Pons (tissue), 1 donor: ENCODE measurements at places on chromosomes 16 and 17.
A peak's percentile ranks its signal among the peaks of the same experiment; 100 is the strongest.

DNA sequence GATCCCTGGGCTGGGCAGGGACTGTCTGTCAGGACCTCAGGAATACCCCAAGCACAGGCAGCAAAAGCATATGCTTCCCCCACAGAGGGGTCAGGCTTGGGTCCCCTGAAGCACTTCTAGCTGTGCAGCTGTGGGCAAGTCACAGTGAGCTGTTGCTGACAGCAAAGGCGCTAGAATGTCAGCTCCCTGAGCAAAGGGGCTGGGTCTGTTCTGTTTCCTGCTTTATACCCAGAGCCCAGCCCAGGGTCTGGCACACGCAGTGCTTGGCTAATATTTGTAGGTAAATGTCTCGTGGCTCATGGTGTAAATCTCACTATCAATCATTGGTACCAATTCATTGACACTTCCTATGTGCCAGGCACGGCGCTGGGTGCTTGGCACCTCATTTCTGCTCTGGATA lies 16.6 kb upstream of the MPRIP start:
- no peak for DNase-seq

DNA sequence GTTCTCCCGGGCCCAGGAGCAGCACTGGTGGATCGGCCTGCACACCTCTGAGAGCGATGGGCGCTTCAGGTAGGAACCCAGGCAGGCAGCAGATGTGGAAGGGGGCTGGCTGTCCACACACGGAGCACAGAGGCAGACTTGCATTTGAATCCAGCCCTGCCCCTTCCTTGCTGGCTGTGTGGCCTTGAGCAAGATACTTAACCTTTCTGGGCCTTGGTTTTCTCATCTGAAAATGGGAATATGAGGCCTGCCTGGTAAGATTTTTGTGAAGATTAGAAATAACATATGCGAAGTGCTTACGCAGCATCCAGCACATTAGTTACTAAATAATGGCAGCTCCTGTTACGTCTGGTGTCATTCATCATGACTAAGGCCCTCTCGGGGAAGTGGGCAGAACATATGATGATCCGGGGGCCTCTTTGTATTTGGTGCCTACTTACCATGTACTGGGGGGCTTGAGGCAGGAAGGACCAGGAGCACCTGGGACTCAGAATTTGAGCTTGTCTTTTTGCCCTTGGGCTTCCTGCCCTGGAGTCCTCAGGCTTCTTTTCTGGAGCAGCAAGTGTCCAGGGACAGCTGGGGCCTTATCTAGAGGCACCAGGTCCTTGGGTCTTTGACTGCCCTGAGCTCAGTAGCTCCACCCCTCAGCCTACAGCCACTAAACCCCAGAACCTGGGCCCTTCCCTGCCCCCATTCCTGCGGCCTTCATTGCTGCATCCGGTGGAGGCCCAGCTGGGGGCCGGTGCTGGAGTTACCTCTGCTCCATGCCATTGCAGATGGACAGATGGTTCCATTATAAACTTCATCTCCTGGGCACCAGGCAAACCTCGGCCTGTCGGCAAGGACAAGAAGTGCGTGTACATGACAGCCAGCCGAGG lies 53.8 kb downstream of the MRC2 start:
- no peak for DNase-seq

- DNase-seq, result no peak
These were observed 11.0 kb upstream of the SLC25A19 start for GRCh38 chr17:75300280-75300679.

GRCh38 chr17:8116776-8117175 lies 1.5 kb downstream of the ALOXE3 start:
- DNase-seq, result no peak

- DNase-seq, result no peak
These were observed 62.2 kb downstream of the SRCIN1 start for GRCh38 chr17:38543403-38544174.

DNA sequence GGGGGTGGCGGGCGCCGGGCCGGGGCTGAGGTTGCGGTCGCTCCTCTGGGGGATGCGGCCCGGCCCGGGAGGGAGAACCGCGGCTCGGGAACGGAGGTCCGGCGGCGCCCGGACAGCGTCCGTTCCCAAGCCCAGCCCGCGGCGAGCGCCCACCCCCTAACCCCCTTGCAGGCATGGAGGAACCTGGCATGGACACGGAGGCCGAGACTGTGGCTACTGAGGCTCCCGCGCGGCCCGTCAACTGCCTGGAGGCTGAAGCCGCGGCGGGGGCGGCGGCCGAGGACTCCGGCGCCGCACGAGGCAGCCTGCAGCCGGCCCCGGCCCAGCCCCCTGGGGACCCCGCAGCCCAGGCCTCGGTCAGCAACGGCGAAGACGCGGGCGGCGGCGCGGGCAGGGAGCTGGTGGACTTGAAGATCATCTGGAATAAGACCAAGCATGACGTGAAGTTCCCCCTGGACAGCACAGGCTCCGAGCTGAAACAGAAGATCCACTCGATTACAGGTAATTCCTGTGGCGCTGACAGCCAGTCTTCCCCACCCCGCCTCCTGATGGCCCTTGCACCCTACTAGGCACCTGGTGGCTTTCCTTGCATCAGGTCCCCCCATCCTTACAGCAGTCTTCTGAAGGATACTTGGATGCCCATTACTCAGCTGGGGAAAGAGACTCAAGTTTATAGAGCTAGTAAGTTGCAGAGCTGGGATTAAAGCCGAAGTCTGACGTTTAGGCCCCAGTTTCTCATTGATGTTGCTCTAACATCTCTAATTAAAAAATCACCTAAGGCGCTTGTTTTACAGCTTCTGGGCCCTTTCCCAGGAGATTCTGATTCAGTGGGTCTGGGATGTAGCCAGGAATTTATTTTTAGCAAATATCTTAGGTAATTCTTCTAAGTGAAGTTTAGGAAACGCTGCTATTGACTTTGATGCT lies 514 bp downstream of the UBFD1 start:
- peak; percentile 14 for DNase-seq

DNA sequence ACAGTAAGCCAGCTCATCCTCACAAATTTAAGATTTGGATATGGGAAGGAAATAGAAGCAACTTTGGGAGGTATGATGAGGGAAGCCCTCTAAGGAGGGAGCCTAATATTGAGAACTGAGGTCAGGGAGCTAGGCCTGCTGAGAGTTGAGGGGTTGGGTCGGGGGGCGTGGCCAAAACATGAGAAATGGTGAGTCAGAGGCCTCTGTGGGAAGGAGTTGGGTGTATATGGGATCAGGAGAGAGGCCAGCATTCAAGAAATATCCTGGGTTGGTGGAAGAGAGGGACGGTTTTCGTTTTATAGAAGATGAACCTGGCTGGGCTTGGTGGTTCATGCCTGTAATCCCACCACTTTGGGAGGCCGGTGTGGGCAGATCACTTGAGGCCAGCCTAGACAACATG lies 48.4 kb downstream of the CLEC16A start:
- DNase-seq, result no peak

GRCh38 chr17:73949903-73950592 lies 253.4 kb upstream of the RPL38 start:
- peak; percentile 22 for DNase-seq

- no peak for DNase-seq
These were observed 3.1 kb downstream of the GAA start for GRCh38 chr17:80104321-80104955.

DNA sequence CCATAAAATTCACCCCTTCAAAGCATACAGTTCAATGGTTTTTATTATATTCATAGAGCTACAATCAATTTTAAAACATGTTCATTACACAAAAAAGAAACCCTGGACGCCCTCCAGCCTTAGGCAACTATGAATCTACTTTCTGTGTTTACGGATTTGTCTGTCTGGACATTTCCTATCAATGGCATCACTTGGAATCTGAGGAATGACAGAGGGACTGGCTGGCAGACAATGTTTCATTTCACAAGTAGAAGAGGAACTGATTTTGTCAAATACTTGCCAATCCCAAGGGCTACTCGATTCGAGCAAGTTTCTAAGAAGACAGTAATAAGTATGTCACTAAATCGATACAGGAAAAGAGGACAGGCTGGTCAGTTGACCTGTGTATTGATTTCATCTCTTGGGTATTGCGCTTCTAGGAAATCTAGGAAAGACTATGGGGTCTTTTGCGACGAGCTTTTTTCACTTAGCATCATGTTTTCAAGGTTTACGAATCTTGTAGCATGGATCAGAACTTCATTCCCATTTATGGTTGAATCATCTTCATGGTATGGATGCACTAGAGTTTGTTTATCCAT lies 56.6 kb downstream of the RGS9 start:
- no peak for DNase-seq

- DNase-seq, result no peak
These were observed 107.9 kb upstream of the ZNF469 start for GRCh38 chr16:88274847-88275246.

- DNase-seq, result peak; percentile 66
These were observed 818 bp downstream of the DNAJC7 start for GRCh38 chr17:42016411-42016831.

- no peak for DNase-seq
These were observed 117.5 kb downstream of the NOG start for GRCh38 chr17:56710986-56711385.

- DNase-seq, result peak; percentile 47
These were observed 913 bp downstream of the SLC13A5 start for GRCh38 chr17:6712058-6712853.

GRCh38 chr16:82280867-82281266 lies 110.8 kb upstream of the MPHOSPH6 start:
- DNase-seq, result no peak

- no peak for DNase-seq
These were observed 110.3 kb downstream of the C17orf67 start for GRCh38 chr17:56723421-56723820.

DNA sequence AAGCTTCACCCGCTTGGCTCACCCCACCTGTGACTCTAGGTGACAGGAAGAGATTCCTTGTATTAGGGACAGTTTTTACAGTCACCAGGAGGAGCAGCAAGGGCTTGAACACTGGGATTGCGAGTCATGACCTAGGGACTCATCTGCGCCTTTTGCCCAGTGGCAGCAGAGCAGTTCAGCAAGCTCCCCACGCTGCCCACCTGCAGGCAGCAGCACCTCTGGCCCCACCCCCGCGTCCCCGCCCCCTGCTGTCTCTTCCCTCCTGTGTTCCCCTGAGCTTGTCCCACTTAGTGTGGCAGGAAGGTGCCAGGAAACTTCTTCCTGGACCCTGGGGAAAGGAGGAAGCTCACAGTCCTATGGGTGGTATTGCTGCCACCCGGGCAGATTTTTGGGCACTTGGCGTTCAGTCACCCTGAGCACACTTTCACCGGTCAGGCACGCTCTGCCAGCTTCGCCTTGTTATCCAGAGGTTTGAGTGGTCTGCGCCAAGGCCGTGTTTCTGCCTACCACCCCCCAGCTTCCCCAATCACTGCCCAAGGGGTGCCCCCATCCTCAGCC lies 8.7 kb downstream of the MMP15 start:
- DNase-seq, result no peak

GRCh38 chr17:68865584-68865983 lies 89.6 kb downstream of the ABCA8 start:
- no peak for DNase-seq

DNA sequence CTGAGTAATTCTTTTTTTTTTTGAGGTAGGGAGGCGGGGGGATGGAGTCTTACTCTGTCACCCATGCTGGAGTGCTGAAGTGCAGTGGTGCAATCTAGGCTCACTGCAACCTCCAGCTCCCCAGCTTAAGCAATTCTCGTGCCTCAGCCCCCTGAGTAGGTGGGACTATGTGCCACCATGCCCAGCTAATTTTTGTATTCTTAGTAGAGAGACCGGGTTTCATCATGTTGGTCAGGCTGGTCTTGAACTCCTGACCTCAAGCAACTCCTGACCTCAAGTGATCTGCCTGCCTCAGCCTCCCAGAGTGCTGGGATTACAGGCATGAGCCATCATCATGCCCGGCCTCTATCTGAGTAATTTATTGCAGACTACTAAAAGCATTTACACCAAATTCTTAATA lies 19.4 kb downstream of the KPNB1 start:
- no peak for DNase-seq

DNA sequence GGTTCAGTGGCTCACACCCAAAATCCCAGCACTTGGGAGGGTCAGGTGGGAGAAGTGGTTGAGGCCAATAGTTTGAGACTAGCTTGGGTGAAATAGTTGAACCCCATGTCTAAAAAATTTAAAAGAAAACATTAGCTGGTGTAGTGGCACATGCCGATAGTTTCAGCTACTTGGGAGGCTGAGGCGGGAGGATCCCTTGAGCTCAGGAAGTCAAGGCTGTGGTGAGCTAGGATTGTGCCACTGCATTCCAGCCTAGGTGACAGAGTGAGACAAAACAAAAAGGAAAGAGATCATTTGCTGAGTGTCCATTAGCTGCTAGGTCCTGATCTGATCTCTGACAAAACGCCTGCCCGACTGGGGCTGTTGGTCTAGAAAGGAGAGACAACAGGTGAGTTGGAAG lies 14.1 kb upstream of the DBNDD1 start:
- DNase-seq, result no peak

- DNase-seq, result no peak
These were observed 45.4 kb downstream of the BAHCC1 start for GRCh38 chr17:81440511-81441244.

DNA sequence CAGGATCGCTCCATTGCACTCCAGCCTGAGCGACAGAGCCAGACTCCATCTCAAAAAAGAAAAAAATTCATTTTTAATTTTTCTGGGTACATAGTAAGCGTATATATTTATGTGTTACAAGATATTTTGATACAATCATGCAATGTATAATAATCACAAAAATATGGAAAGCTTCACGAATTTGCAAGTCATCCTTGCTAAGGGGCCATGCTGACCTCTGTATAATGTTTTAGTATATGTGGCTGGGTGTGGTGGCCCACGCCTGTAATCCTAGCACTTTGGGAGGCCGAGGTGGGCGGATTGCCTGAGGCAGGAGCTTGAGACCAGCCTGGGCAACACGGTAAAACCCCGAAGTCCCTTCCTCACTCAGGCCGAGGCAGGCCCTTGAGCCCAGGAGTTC lies 16.9 kb downstream of the FBRS start:
- DNase-seq, result no peak

- no peak for DNase-seq
These were observed 75.3 kb upstream of the TBC1D3K start for GRCh38 chr17:37848690-37849616.

GRCh38 chr17:66405836-66406677 lies 103.6 kb downstream of the PRKCA start:
- DNase-seq, result no peak

- DNase-seq, result no peak
These were observed 30.3 kb upstream of the PHOSPHO1 start for GRCh38 chr17:49260817-49261291.

GRCh38 chr16:68907781-68908181 lies 64.5 kb downstream of the TANGO6 start:
- DNase-seq, result no peak

GRCh38 chr16:72168365-72168764 lies 3.6 kb downstream of the PMFBP1 start:
- no peak for DNase-seq

DNA sequence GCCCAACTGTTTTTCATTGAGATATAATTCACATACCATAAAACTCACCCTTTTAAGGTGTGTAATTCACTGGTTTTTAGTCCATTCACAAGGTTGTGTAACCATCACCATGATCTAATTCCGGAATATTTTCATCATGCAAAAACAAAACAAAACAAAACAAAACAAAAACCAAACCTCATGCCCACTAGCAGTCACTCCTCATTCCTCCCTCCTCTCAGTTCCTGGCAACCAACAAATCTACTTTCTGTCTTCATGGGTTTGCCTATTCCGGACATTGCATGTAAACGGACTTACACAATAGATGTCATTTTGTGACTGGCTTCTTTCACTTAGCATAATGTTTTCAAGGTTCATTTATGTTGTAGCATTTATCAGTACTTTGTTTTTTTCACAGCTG lies 4.5 kb upstream of the NOD2 start:
- DNase-seq, result no peak
